ENCODE measurements at places on chromosomes 1 and 21.

- no peak for DNase-seq
Measured at GRCh38 chr21:43782431-43783097, 6.5 kb upstream of the CSTB start.

DNA sequence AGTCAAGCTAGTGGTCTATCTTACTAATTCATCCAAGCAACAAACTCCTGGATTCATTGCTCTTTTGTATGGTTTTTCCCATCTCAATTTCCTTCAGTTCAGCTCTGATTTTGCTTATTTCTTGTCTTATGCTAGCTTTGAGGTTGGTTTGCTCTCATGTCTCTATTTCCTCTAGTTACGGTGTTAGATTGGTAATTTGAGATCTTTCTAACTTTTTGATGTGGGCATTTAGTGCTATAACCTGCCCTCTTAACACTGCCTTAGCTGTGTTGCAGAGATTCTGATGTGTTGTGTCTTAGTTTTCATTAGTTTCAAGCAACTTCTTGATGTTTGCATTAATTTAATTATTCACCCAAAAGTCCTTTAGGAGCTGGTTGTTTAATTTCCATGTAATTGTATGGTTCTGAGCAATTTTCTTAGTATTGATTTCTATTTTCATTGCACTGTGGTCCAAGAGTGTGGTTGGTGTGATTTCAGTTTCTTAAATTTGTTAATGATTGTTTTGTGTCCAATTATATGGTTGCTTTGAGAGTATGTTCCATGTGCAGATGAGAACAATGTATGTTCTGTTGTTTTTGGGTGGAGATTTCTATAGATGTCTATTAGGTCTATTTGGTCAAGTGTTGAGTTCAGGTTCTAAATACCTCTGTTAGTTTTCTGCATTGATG is 154.6 kb downstream of the PLPPR5 start:
- no peak for DNase-seq

GRCh38 chr1:3060601-3061551 is 8.1 kb upstream of the PRDM16 start:
- no peak for DNase-seq

DNA sequence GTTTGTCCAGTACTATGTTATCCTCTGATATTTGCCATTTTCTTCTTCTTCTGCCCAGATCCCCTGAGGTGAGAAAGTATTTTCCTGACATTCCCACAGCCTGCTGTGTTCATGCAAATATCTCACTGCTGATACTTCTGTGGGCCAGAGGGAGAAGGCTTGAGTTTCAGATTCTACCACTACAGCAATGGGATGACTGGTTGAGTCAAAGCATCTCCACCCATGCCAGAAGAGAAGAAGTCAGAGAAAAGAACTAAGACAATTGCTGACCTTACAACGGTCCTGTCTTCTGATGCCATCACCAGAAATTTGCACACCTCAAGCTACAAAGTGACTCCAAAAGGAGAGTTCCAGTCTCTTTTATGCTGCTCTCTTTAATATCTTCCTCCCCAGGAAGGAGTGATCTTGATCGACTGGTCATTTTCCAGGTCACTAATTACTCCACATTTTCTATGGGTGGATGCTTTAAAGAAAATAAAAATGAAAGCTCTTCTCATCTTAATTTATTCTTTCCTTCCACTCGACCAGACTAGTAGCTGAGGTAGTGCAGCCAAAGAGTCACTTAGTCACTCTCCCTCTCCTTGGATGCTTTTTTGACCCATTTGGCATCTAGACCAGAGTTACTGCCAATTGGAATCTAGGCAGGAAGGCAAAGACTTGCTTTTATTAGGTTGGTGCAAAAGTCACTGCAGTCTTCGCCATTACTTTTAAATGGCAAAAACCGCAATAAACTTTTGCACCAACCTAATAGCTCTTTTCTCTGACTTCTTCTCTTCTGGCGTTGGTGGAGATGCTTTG is 195.1 kb downstream of the PTPRC start:
- no peak for DNase-seq

- peak; percentile 25 for DNase-seq
Measured at GRCh38 chr1:54475357-54475881, 69.2 kb upstream of the SSBP3 start.

DNA sequence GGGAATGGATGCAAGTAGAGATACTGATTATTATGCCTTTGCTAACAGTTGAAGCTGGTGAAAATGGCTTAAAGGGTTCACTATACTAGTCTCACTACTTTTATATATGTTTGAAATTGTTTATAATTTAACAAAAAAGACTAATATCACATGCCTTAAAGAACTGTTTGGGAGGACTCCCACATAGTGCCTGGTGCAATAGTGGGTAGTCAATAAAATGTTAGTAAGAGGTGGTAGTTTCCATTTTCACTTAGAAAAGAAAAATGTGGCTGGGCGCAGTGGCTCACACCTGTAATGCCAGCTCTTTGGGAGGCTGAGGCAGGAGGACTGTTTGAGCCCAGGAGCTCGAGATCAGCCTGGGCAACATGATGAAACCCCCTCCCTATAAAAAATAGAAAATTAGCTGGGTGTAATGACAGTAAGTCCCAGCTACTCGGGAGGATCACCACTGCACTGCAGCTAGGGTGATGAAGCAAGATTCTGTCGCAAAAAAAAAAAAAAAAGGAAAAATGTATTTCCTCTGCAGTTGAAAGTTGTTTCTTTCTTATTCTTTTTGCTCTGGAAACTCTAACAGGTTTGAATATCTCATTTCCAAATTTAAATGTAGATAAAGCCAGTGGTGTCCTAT is 24.5 kb downstream of the C21orf91 start:
- DNase-seq = no peak

DNA sequence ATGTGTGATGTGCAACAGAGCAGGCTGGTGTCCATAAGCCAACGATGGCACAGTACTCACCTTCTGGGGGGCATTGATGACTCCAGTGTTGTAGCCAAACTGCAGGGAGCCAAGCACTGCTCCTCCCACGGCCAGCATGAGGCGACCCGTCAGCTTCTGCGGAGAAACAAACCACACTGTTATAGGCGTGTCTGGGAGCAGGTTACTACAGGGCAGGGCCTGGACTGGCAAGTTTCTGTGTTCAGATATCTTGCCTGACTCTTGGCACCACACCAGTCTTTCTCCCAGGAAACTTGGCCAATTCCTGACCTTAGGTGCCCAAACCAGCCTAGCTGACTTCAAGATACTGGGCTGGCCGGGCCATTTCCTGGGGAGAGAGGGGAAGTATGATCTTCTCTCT is 15.5 kb downstream of the SLC2A1 start:
- DNase-seq = no peak

DNA sequence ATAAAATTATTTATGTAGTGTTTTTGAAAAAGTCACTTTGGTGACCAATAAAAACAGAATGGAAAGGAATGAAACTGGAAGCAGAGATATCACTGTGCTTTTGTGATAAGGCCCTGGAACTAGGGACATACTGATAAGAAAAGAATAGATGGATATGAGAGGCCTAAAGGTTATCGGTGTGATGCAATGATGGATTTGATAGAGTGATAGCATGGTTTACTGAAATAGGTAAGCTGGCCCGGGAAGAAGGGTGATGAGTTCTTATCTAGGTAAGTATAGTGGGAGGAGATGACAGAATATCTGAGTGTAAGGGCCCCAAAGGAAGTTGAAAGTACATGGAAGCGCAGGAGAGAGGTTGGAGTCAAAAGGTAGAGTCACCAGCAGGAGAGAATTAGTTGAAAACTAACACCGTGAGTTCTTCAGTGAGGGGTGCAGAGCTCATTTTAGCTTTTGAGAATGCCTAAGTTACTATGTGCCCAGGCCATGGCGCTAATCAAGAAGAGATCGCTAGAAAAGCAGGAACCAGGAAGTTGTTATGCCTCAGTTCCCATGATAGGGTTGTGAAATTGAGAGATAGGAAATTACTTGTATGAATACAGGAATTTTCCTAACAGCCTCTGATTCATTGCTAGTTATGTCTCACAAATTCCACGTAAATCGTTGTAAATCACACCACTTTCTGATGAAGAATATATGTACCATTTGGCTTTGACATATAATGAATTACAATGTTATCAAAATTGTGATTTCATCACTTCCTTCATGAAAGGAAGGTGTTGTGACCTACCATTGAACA is 115.3 kb downstream of the PLA2G4A start:
- no peak for DNase-seq

DNA sequence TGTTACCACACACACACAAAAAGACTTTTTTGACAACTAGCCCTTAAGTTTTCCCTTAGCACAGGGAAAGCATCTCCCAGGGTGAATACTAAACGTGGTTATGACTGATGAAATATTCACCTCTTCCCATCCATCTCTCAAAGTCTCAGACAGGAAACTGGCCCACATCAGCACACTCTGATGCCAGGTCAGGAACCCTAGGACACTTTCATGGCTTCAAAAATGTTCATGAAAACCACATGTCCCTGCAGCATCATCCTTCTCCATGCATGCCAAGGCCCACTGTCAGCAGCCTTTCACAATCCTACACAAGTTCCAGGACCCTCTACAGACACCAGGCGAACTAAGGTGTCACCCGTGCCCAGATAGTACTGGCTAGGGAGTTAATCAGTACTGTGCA is 68.7 kb downstream of the DNTTIP2 start:
- no peak for DNase-seq

GRCh38 chr1:207645635-207646081 is 725 bp downstream of the CR1L start:
- DNase-seq = no peak

GRCh38 chr1:232982238-232982944 is 32.0 kb downstream of the NTPCR start:
- DNase-seq = no peak

- DNase-seq = no peak
Measured at GRCh38 chr1:110787328-110788071, 85.4 kb upstream of the CD53 start.

- no peak for DNase-seq
Measured at GRCh38 chr1:91777196-91777595, 108.8 kb downstream of the TGFBR3 start.

DNA sequence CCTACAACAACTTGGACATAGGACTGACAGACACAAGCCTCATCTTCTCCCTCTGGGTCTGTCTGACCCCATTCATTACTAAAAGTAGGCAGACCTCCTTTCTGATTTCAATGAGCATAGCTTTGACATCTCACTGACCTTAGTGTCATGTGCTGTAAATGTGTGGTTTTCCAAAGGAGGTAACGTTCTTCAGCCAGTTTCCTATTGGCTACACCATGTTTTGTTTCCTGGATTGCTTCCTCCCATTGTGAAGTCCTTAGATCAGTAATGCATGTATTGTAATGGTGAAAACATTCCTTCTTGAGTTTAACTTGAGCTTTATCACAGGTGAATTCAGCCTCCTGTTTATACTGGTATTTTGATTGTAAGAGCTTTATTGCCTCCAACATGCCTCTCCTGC is 20.6 kb downstream of the STXBP3 start:
- no peak for DNase-seq

DNA sequence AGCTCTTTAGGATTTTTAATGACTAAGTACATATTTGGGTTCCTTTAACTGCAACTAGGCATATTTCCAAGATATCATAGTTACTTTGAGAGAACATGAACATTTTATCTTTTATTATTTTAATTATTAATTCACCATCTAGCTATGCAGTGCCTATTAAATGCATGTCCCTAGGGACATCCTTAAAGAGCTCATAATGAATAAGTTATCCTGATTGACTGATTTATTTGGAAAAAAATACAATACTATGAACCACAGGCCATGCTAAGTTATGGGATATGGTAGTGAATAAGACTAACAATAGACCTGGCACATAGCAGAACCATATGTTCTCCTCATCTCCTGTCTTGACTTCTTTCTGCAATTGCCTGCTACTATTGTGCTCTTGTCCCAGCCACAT is 16.4 kb upstream of the C1orf105 start:
- no peak for DNase-seq

DNA sequence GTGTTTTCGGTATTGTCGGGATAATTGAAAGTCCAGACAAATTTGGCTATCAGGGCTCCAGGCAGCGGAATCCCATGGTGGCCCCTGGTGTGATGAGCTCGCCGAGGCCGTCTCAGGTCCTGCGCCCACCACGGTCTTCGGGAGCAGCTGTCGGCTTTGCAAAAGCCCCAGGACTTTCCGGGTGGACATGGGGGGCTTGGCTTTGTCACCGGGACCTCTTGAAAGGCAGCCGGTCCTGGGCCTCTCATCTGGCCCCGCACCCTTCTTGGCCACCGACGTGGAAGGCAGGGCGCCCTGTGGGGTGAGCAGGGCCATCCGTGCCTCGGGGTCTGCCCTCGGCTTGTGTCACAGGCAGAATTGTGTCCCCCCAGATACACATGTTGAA is 87.1 kb upstream of the ACTRT2 start:
- DNase-seq = no peak

- no peak for DNase-seq
Measured at GRCh38 chr1:119008483-119009311, 20.6 kb upstream of the TBX15 start.

- DNase-seq = no peak
Measured at GRCh38 chr1:153659175-153659534, 652 bp downstream of the SNAPIN start.

DNA sequence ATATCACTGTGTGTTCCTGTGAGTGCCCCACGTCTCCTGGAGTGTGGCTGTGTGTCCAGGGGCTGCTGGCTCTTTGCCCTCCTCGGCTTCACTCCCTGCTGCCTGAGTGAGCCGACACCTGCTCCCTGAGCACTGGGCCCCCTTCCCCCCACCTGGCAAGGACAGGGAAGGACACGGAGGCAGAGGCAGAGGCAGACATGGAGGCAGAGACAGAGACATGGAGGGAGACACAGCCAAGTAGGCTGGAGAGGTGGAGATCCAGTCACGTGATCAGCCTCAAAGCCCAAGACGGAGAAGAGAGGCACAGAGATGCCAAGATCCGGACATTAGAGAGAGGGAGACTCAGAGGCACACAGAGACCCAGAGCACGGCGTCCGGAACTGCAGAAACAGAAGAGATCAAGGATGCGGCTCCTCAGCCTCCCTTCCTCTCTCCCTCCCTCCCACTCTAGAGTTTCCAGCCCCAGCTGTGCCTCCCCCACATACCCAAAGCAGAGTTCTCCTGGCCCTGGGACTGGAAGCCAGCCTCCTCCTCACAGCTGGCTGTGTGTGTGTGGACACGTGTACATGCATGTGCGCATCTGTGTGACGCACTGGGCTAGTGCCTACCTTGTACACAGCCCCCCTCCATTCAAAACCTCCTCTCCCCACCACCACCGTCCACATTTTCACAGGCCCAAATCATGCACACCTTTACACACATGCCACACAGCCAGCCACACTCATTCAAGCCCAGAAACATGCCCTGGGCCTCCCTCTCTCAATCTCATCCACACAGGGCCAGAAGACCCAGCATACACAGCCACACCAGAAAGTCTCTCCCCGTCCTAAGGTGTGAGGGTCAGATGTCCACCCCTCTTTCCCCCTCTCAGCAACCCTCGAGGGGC is 39.1 kb upstream of the WASF2 start:
- DNase-seq = no peak

GRCh38 chr1:112515311-112516009 is 6.7 kb downstream of the WNT2B start:
- DNase-seq = no peak

GRCh38 chr1:232020352-232020751 is 393.8 kb downstream of the DISC1 start:
- DNase-seq = no peak
